ENCODE measurements at places on chromosomes 12 and 14. TPM values are rescaled to one million over a fixed set of nuclear protein-coding genes. Genes with fewer than 3 reads are reported as not detected.

- peaks cover 91% of the 10 kb centered on the region for H3K27me3 ChIP-seq
- peaks cover 34% of the 10 kb centered on the region for H3K4me1 ChIP-seq
- peak within 1 kb of the TSS; percentile 65 for H3K27ac ChIP-seq
- peak within 1 kb of the TSS; percentile 26 for H3K4me3 ChIP-seq
- DNase-seq: no peak
Measured at GRCh38 chr12:54000116-54001114, at the start of gene HOXC9. Gene HOXC9 (plus strand): TSS chr12:54000161. CDS start chr12:54000189, 28 bp downstream.

GRCh38 chr12:58873496-58873895 is 46.8 kb downstream of the LRIG3 start:
- no peaks in the 10 kb centered on the region for H3K4me1 ChIP-seq
- no peak for DNase-seq
- H3K27ac ChIP-seq: no peak overlapping the region
- H3K36me3 ChIP-seq: no peaks in the 10 kb centered on the region

The BICDL1 gene
- total RNA-seq: 106 TPM

DNA sequence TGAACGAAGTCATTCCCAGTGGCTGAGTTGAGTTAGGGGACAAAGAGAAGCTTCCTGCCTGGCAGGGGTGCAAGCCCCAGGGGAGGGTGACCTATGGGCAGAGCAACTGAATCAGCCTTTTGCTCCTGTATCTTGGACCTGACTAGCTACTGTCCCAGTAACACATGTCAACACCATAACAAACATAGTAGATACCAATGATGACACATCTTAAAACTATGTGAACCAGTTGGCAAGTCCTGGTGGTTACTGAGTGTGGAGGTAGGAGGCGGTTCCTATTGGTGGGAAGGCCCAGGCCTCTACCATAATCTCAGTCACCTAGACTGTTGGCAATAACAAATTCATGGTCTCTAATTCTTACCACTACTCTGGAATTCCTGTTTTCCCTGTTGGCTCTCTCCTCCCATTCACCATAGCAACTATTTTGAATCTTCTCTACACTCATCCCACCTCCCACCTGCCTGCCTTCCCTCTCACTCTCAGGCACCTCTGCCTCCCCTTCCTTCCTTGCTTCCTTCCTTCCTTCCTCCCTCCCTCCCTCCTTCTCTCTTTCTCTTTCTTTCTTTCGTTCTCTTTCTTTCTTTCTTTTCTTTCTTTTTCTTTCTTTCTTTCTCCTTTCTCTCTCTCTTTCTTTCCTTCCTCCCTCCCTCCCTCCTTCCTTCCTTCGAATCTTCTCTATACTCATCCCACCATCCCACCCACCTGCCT is 8.1 kb upstream of the P2RX7 start:
- DNase-seq: no peak
- H3K4me3 ChIP-seq: no peak overlapping the region
- no peaks in the 10 kb centered on the region for H3K27me3 ChIP-seq
- H3K27ac ChIP-seq: no peak overlapping the region
- peaks cover 30% of the 10 kb centered on the region for H3K4me1 ChIP-seq

DNA sequence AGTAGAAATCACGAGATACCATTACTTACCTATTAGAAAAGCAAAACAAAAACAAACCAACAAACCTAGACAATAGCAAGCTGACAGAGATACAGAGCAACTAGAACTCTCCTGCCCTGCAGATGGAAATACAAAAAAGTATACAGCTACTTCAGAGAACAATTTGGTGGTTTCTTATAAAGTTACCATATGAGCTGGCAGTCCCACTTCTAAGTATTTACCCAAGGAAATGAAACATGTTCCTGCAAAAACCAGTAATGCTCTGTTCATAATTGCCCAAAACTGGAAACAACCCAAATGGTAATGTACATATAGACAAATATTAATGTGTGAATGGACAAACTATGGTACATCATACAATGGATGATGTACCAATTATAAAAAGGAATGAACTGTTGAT is 31.7 kb downstream of the FUT8 start:
- no peak overlapping the region for H3K4me3 ChIP-seq
- no peaks in the 10 kb centered on the region for H3K4me1 ChIP-seq
- no peaks in the 10 kb centered on the region for H3K27me3 ChIP-seq
- DNase-seq: no peak
- H3K36me3 ChIP-seq: no peaks in the 10 kb centered on the region

- H3K36me3 ChIP-seq: no peaks in the 10 kb centered on the region
- H3K4me3 ChIP-seq: no peak overlapping the region
- no peak for DNase-seq
- H3K27ac ChIP-seq: no peak overlapping the region
- H3K4me1 ChIP-seq: no peaks in the 10 kb centered on the region
Measured at GRCh38 chr12:19390051-19390598, 49.2 kb upstream of the AEBP2 start.

The ERP29 gene
- total RNA-seq: 87.4 TPM

DNA sequence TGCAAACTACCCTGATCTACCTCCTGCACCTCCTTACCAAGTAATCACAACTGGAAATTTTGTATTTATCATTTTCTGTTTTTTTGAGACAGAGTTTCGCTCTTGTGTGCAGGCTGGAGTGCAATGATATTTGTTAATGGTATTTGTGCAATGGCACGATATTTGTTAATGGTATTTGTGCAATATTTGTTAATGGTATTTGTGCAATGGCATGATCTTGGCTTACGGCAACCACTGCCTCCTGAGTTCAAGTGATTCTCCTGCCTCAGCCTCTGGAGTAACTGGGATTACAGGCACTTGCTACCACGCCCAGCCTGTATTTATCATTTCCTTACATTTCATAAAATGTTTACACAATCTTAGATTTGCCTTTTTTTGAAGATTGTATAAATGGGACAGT is 5.7 kb upstream of the NECAP1 start:
- H3K4me3 ChIP-seq: no peak overlapping the region
- no peak overlapping the region for H3K27ac ChIP-seq
- DNase-seq: no peak
- peaks cover 25% of the 10 kb centered on the region for H3K4me1 ChIP-seq

GRCh38 chr14:70654632-70655031 is 12.9 kb downstream of the TTC9 start:
- H3K36me3 ChIP-seq: no peaks in the 10 kb centered on the region
- H3K4me3 ChIP-seq: peak overlapping the region; percentile 57
- no peak for DNase-seq
- H3K4me1 ChIP-seq: peaks cover 79% of the 10 kb centered on the region

- no peak overlapping the region for H3K27ac ChIP-seq
- H3K27me3 ChIP-seq: no peaks in the 10 kb centered on the region
- H3K4me3 ChIP-seq: no peak overlapping the region
- no peaks in the 10 kb centered on the region for H3K36me3 ChIP-seq
Measured at GRCh38 chr12:34600592-34601462, 578.5 kb downstream of the ALG10 start.

Data from CD8-positive, alpha-beta memory T cell (primary cell).